ENCODE measurements at places on chromosomes 16 and 17.

- peak; percentile 16 for DNase-seq
Observed at GRCh38 chr16:57284209-57284951, at the start of gene PLLP. Gene PLLP, minus strand, starts transcription at chr16:57284672. Its CDS starts 132 bp downstream, at chr16:57284540.

- peak; percentile 47 for DNase-seq
Observed at GRCh38 chr16:50313596-50314478, 47.5 kb downstream of the ADCY7 start.

GRCh38 chr17:39622380-39623006 lies 4.3 kb upstream of the PPP1R1B start:
- DNase-seq, result no peak

- DNase-seq, result no peak
Observed at GRCh38 chr16:25823891-25824290, 132.1 kb downstream of the HS3ST4 start.

DNA sequence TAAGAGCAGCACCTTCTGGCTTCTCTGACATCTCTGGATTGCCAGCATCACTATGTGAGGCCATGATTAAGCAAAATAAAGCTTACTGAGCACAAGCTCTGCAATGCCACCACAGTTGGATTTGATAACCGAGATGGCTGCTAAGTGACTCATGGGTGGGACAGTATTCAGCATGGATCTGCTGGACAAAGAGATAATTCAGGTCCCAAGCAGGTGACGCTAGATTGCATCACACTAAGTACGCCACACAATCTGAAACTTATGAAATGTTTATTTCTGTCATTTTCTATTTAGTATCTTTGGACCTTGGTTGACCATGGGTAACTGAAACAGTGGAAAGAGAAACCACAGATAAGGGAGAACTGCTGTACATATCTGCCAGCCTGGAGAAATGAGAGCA lies 27.4 kb downstream of the CDRT15 start:
- DNase-seq, result peak; percentile 11
